NCI-H460 (cell line): ENCODE measurements at places on chromosomes 11 and 22.

- DNase-seq = no peak
Observed at GRCh38 chr11:64314146-64314804, 3.1 kb downstream of the TRMT112 start.

DNA sequence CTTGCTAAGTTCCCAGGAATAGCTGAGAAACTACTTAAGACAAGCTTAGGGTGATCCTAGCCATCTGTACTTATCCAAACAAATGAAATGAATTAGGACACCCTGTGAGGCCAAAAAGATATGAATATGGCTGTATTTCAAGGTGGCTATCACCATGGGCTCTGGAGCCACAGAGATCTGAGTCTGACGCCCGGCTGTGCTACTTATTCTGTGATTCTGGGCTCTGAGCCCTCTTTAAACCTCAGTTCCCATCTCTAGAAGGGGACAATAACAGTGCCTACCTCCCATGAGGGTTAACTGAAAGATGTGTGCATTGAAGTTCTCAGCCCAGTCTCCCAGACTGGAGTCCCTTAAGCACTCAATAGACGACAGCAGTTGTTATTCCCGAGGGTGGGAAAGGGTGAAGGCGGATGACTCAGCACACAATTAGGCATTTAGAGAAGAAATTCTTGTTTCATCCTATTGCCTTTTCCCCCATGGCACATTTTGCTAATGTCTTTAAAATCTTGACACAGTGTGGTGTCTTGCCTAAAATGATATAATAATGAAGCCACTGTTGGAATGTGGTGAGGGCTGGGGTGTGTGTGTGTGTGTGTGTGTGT, 132.5 kb downstream of the ADAMTS15 start:
- DNase-seq = no peak

DNA sequence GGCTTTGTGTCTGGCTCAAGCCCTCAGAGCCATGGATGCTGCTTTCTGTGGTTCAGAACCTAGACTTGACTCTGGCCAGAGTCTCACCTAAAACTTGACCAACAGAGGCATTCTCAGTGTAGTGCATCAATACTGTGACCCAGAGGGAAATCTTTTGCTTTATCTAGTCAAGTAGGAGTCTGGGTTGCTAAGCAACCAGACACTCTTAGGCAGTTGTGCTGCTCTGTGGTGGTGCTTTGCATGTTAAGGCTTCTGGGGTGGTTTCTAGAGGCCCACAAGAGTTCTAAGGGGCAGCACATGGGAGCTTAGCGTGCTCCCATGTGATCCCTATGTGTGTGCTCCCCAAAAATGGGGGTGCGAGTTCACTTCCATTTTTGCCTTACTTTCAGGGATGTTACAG, 224.6 kb upstream of the PLET1 start:
- no peak for DNase-seq

DNA sequence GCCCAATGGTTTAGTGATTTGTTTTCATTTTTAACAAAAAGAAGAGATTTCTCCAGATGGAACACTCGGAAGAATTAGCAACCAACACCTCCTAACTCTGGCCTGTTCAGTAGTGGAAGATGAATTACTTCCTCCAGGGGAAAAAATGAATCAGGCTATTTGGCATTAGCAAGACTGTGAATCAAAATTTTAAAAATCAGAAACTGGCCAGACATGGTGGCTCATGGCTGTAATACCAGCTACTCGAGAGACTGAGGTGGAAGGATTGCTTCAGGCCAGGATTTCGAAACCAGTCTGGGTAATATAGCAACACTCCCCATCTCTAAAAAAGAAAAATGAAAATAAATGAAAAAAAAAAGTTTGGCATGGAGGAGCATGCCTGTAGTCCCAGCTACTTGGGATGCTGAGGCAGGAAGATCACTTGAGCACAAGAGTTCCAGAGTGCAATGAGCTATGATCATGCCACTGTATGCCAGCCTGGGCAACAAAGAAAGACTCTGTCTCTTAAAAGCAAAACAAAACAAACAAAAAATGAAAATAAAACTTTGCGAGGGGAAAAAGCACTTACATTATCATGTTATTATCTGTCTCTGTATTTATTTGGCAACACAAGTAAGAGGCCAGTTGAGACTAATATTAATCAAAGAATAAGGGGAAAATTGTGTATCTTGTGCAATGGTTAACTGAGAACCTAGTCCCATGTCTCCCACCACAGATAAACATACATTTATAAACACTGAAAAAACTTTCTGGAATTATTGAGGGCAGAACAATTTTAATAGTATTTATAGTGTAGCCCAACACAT, 796.3 kb upstream of the ANO3 start:
- DNase-seq = no peak

- DNase-seq = peak; percentile 18
Observed at GRCh38 chr11:67240576-67241389, 25.5 kb upstream of the GRK2 start.

DNA sequence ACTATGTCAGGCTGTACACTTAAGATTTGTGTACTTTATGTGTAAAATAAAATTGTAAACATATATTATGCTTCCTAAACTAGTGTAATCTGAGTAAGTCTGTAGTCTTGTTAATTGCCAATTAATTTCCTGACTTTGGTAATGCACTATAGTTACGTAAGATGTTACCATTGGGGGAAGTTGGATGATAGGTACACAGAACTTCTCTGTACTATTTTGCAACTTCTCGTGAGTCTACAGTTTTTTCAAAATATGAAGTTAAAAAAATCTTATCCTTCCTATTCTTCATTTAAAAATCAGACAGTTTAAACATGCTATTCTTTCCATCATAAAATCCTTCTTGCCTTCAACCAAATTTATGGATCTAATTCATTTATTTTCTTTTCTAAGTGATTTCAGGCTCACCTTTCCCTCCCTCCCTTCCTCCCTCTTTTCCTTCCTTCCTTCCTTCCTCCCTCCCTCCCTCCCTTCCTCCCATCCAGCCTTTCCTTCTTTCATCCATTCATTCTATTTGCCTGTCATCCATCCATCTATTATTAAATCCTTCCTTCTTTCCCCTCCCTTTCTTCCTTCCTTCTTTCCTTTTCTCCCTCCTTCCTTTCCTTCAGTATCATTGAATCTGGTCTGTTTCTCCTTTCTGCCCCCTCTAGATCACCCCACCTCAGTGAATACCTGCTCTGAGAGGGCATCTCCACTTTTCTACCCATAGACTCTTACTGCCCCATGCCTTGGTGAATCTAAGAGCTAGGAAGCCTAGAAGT, 22.1 kb upstream of the ASCC2 start:
- DNase-seq = no peak

GRCh38 chr11:47998733-47999359, 18.5 kb downstream of the PTPRJ start:
- no peak for DNase-seq

DNA sequence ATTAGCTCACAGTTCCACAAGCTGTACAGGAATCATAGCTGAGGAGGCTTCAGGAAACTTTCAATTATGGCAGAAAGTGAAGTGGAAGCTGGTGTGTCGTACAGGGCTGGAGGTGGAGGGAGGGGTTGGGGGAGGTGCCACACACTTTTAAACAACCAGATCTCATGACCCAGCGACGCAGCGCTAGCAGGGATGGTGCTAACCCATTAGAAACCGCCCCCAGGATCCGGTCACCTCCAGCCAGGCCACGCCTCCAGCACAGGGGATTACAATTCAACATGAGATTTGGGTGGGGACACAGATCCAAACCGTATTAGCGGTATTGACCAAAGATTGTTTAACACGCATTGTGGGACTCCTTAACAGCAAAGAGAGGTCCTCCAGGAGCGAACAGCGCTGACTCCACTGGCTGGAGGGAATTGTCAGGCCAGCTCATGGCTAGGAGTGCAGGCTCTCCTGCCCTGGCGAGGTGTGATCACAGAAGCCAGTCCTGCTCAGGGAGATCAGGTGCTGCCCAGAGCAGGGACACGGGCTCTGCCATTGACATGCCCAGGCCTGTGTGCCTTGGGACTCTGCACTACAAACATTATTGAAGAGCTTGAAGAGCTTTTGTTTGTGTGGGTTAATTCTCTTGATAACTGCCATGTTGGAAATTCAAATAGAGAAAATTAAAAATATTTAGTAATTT, 215.3 kb downstream of the TBC1D22A start:
- no peak for DNase-seq

- DNase-seq = no peak
Observed at GRCh38 chr11:88301488-88302140, 35.9 kb downstream of the CTSC start.

DNA sequence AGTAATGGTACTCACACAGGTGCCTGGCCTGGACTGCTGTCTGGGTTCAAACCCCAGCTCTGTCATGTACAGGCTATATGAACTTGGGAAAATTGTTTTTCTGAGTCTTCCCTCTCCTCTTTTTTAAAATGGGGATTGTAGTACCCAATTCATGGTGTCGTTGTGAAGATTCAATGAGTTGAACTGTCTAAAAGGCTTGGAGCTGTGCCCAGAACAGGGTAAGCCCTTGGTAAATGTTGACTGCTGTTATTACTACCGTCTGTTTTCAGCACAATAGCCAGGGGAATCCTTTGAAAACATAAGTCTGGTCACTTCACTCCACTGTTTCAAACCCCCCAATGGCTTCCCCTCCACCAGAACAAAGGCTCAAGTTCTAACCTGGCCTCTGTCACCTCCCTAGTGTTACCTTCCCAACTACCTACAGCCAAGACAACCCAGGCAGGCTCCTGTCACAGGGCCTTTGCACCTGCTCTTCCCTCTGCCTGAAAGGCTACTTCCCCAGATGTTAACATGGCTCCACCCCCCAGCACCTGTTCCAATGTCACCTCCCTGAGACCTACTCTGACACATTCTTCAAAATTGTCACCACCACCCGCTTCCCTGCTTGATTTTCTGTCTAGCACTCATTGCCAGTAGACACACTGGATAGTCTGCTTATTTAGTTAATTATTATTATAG, 152.8 kb downstream of the CHST1 start:
- no peak for DNase-seq

DNA sequence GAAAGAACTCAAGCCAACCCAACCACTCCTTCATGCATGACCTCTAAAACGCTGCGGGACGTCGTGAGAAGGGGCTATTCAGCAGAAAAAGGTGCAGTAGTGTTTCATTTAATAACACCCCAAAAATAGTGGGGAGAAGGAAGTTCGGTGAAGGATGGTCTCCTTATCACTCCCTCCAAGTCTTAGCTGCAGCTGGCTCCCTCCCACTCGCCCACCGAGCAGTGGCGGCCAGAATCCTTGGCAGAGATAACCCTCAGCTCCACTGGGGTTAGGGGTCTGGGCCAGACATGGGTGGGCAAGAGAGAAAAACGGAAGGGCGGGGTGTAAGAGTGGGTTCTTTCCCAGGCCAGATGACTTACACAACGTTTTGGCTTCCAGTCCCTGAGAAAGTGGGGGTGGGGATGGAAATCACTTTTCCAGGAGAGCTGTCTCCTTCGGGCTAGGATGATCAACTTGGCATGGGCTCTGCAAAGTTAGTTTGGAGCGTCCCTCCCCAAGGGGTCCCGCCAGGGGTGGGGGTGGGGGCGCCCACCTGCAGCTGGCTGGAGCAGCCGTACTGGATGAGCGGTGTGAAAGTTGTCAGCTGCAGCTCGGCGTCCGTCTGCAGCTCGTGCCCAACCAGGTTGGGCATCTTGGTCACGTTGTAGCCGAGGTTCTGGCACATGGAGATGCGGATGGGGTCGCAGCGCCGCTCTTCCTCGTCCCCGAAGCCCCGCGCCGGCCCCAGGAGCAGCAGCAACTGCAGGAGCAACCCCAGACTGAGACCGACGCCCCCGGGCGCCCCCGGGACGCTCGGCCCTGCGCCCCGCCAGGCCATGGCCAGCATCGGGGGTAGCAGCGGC, 705 bp downstream of the FZD4 start:
- DNase-seq = no peak
